NCI-H1417 (cell line): ENCODE measurements at places on chromosomes 7 and 10.
A peak's percentile ranks its signal among the peaks of the same experiment; 100 is the strongest.

- no peak for DNase-seq
Measured at GRCh38 chr7:19133886-19134285, 11.3 kb downstream of the FERD3L start.

GRCh38 chr10:110919349-110919931 lies at the start of gene SHOC2:
Gene SHOC2, plus strand, starts transcription at chr10:110919604. Its CDS starts 44,755 bp downstream, at chr10:110964359.
- peak; percentile 81 for DNase-seq

- DNase-seq, result no peak
Measured at GRCh38 chr7:68697796-68698280, 900.4 kb upstream of the AUTS2 start.

DNA sequence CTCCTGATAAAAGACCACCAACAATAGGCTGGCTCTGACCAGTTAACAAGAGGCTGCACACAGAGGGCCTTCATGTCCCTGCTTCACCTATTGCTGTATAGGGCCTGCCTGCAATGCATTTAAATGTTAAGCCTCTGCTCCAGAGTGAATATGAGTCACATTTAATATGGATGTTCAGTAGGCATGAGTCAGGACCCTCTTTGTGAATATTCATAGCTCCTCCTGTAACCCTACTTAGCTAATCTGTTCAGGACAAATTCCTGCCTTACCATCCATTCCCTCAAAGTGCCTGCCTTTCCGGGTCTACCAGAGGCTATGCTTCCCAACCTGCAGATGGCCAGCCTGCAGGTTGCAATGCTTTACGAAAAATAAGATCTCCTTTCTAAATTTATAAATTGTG lies 32.5 kb downstream of the ARHGAP22 start:
- no peak for DNase-seq

DNA sequence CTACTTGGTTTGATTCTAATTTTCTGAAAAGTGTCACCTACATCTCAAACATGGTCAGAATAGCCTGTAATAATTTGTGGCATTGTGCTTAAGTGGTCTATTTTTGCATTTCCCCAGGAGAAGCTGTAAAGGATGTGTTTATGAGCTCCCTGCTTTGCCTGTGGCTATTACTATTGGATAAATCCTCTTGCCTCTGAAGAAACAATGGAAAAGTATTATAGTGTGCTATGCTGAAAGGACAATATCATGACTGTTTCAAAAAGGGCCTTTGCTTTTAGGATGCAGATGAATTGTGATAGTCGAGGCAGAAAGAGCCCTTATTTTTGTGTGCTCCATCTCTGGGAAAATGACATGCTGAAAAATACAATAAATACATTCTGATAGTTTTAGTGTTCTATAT lies 94.1 kb upstream of the ARMC3 start:
- peak; percentile 11 for DNase-seq
